Hematopoietic multipotent progenitor cell treated with erythropoietin and hydrocortisone succinate and interleukin-3 and kit ligand, for 8 days (in vitro differentiated cells): ENCODE measurements at places on chromosomes 13 and 19.

DNA sequence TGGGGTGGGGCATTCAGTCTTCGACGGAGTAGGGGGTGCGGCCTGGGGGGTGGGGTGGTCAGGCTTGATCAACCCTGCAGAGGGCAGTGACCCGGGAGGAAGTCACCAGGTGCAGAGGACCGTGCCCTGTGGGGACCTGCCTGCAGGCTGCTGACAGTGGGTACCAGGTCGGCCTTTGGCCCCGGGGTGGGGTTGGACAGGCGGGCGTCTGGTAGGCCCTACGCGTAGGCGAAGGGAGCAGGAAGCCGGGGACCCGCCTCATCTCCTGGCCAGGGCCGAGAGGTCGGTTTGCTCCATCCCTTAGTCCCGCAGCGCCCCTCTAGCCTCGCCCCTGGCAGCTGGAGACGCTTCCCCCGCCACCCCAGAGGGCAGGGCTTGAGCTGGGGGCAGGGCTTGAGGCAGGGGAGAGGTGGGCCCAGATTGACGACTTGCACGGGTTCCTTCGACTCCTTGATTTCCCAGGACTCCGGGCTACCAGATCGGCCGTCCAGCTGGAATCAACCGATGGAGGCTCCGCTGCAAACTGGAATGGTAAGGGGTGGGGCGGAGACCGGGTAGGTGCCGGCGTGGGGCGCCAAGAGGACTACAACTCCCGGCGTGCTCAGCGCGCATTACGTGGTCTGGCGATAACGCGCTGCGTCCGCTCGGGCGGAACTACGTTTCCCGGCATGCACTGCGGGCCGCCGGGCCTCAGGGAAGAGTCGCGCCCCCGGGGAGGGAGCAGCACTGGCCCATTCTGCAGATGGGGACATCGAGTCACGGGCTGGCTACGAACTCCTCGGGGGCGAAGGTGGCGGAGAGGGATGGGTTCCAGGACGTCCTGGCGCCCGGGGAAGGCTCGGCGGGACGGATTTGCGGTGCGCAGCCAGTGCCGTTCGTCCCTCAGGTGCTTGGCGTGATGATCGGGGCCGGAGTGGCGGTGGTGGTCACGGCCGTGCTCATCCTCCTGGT lies at the start of gene PNPLA6:
Gene PNPLA6 (plus strand): TSS at position 671 of the 951 bp plus-strand sequence. CDS start 72 bp downstream, at position 743.
- DNase-seq: peak; percentile 91

DNA sequence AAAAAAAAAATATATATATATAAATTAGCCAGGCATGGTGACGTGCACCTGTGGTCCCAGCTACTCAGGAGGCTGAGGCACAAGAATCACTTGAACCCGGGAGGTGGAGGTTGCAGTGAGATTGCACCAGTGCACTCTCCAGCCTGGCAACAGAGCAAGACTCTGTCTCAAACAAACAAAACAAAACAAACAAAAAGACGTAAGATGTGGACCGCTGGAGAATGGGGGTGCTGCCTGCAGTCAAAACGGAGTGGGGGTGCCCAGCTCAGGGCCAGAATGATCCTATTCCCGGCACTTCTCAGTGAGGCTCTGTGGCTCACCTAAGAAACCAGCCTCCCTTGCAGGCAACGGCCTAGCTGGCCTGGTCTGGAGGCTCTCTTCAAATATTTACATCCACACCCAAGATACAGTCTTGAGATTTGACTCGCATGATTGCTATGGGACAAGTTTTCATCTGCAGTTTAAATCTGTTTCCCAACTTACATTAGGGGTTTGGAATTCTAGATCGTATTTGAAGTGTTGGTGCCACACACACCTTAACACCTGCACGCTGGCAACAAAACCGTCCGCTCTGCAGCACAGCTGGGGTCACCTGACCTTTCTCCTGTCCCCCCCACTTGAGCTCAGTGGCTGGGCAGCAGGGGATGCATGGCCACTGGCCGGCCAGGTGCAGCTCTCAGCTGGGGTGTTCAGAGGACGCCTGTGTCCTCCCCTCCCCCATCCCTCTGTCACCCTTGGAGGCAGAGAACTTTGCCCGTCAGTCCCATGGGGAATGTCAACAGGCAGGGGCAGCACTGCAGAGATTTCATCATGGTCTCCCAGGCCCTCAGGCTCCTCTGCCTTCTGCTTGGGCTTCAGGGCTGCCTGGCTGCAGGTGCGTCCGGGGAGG lies at the start of gene F7:
Gene F7 (plus strand): TSS at position 760 of the 889 bp plus-strand sequence. CDS start 51 bp downstream, at position 811.
- DNase-seq: no peak

- no peak for DNase-seq
Observed at GRCh38 chr19:43769256-43769655, 11.5 kb downstream of the KCNN4 start.

DNA sequence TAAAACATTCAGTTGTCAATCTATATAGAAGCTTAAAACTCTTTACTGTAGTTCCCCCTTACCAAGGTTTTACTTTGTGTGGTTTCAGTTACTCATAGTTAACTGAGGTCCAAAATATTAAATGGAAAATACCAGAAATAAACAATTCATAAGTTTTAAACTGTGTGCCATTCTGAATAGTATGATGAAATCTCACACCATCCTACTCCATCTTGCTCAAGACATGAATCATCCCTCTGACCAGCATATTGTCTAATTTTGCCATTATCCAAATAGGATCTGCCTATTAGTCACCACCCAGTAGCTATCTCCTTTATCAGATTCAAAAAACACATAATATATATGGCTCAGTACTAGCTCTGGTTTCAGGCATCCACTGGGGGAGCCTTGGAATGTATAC lies 22.4 kb downstream of the ZNF571 start:
- no peak for DNase-seq

DNA sequence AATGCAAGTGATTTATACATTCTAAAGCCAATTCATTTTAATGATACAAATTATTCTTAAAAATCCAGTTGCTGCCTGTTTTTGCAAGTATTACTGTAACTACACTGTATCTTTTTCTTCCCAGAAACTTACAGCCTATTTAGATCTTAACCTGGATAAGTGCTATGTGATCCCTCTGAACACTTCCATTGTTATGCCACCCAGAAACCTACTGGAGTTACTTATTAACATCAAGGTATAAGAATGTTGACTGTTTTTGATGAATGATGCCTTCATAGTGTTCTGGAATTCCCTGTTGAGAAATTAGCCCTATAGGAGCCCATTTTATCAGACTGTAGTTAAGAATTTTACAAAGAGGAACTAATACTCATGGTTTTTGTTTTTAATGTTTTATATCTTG lies 25.0 kb downstream of the ITM2B start:
- no peak for DNase-seq

DNA sequence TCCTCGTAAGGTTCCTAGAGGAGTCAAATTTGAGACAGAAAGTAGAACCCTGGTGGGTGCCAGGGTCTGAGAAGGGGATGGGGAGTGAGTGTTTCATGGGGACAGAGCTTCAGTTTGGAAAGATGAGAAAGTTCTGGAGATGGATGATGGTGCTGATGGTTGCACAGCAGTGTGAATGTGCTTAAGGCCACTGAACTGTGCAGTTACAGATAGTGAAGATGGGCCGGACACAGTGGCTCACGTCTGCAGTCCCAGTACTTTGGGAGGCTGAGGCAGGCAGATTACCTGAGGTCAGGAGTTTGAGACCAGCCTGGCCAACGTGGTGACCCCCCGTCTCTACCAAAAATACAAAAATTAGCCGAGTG lies 917 bp downstream of the SPC24 start:
- DNase-seq: peak; percentile 37
